ENCODE measurements at places on chromosomes 4 and X.

GRCh38 chrX:8960957-8961468 is 72.9 kb downstream of the FAM9B start:
- no peak for DNase-seq

DNA sequence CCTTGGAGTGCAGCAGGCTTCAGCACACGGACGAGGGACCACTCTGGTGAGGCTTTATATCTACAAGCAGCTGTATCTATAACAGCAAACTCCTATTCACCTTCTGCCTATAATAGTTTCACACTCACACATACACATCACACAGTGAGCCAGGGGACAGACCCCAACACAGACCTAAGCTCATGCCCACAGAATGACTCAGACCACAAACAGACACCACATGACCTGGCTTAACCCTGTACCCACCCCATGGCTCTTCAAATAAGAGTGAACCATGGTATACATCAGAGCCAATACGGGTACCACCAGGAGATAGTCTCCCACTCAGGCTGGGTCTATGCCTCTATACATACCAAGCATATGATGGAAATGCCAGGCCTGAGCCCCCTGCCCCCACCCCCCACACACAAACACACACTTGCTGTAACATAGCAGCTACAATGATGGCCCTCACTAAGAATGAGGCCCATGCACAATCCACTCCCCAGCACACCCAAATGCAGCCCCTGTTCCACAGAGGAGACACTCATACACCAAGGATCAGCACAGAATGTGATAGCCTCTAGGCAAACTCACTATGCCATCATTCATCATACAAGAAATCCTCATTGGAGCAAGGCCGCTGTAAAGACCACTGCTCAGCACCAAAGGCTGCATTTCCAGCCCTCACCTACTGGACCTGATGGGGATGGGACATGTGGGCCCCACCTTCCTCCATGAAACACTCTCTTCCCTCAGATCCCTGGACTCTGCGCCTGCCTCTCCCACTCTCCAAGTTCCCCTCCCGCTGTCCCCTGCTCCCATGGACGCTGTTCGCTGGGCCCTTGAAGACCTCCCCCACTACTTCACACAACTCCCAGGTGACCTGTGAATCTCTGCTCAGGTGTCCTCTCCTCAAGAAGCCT is 62.1 kb upstream of the XIAP start:
- DNase-seq, result no peak

- no peak for DNase-seq
Measured at GRCh38 chrX:83416273-83416672, 91.8 kb upstream of the POU3F4 start.

- DNase-seq, result no peak
Measured at GRCh38 chrX:39613482-39613995, 484.2 kb downstream of the BCOR start.

GRCh38 chr4:151582098-151582497 is 173.1 kb downstream of the FHIP1A start:
- no peak for DNase-seq

DNA sequence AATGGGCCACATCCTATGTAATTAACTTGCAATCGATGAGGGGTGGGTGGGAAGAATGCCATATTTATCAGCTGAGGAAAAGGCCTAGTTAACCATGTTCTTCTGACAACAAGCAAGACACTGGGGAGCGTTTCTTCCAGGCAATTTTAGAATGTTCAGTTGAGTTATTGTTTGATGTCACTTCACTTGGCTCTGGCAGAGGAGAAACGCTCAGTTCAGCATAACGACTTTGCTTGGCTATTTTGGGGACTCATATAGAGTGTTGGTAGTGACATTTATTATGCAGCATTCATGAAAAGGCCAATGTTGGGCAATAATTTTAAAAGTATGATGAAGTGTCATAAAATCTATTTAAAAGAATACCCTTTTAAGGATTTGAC is 648 bp downstream of the SYNPO2 start:
- no peak for DNase-seq

DNA sequence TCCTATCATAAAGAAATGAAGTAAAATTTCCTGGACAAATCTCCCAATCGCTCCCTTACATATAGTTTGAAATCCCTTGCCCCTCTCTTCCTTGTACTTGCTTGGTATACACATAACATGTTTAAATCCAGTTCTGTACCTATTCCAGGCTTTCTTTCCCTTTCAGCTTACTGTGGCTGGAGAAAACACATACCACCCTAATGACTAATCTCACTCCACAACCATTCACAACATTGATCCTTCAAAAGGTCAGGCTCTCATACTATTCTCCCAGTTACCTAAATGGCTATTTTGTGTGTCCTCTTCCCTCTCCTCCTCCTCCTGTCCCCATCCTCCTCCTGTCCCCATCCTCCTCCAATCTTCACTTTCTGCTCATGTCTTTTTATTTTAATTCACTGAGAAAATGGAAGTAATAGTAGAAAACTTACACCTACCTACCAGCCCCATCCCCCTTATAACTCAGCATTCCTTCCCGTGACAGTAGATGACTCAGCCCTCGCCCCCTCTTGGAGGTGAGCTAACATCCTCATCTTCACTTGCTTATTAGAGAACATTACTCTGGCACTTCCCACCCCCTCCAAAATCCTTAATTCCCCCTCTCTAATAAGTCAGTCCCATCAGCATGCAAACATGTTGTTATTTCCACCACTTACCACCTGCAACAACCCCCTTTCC is 77.5 kb downstream of the IL15 start:
- no peak for DNase-seq

DNA sequence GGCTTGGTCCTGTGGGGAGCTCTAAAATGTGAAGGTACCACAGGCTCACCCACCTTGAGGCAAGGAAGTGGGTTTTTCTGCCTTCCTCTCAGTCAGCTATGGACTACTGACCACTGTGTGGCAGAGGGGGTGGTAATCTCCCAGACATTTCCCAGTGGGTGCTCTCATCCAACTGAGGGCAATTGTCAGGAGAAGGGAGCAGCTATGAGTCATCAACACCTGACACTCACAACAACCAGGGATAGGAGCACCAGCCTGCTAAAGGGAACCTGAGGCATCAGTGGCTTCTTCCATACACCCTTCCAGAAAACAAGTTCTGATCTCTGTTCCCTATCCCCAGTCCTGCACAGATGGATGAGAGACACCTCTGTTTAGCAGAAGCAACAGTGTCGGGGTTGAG is 468.8 kb downstream of the BCOR start:
- no peak for DNase-seq

DNA sequence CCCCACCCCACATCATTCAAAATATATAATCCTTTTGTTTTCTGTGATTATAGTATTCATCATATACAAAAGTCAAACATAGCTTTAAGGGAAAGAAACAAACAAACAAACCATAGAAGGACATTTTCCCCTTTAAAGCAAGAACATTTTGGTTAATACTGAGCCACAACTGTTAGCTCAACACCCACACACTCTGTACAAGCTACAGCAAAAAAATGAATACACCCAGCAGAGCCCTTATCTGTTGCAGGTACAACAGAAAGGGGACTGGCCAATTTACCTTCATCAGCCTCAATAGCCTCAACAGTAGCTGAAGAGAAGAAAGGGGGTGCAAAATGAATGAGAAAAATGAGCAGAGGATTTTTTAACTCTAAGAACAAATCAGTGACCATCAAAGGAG is 318.4 kb downstream of the PPP3CA start:
- no peak for DNase-seq

- no peak for DNase-seq
Measured at GRCh38 chr4:117370944-117371668, 285.7 kb upstream of the TRAM1L1 start.

GRCh38 chrX:71532078-71532752 is 689 bp upstream of the OGT start:
- no peak for DNase-seq

GRCh38 chr4:37603070-37603468 is 83.1 kb downstream of the RELL1 start:
- peak; percentile 94 for DNase-seq

GRCh38 chr4:185235843-185236503 is 26.6 kb downstream of the SNX25 start:
- DNase-seq, result no peak

- DNase-seq, result no peak
Measured at GRCh38 chr4:25107827-25108516, 52.3 kb downstream of the SEPSECS start.

GRCh38 chr4:41832961-41833360 is 84.4 kb upstream of the PHOX2B start:
- no peak for DNase-seq

DNA sequence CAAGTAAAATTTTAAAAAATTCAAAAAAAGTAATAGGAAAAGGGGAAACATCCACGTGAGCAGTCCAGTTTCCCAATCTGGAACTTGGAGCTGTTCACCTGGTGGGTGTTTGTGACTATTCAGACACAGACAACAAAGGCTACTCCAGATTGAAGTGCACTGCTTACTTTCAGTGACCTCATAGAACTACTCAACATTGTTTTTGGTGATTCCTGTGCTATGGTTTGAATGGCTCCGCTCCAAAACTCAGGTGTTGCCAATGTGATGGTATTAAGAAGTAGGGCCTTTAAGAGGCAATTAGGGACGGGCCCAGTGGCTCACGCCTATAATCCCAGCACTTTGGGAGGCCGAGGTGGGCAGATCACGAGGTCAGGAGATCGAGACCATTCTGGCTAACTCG is 22.1 kb downstream of the SH3RF1 start:
- no peak for DNase-seq

- no peak for DNase-seq
Measured at GRCh38 chr4:113823291-113823659, 61.7 kb upstream of the CAMK2D start.

DNA sequence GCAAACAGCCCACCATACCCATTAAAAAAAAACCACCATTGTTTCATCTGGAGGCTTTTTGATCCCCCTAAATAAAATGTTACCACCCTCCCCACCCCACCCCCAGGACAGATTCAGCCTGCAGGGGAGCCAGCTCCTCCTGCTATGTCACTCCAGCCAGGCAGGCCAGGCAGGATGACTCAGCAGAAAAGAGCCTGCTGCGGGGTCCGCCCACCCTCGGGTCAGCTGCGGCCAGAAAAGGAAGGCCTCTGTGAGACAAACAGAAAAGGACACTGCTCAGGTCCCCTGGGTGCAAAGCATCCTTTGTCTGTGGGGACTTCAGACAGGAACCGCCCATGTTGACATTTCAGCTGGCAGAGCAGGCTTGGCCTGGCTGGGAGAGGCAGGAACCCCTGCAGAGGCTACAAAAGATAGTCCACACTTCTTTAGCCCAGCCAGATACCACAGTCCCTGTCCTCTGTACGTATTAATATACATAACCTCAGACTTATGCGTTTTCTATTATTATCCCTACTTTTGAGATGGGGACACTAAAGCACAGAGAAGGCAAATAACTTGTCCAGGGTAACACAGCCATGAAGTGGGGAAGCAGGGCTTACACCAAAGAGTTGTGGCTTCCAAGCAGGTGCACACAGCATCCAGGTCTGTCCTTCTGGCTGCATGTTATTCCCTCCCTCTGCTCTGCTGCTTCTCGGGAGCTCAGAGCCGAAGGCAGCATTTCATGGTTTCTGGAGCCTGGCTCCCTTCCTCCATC is 147.7 kb downstream of the CPEB2 start:
- peak; percentile 52 for DNase-seq

- DNase-seq, result no peak
Measured at GRCh38 chrX:151815398-151815797, 80.9 kb downstream of the CNGA2 start.

DNA sequence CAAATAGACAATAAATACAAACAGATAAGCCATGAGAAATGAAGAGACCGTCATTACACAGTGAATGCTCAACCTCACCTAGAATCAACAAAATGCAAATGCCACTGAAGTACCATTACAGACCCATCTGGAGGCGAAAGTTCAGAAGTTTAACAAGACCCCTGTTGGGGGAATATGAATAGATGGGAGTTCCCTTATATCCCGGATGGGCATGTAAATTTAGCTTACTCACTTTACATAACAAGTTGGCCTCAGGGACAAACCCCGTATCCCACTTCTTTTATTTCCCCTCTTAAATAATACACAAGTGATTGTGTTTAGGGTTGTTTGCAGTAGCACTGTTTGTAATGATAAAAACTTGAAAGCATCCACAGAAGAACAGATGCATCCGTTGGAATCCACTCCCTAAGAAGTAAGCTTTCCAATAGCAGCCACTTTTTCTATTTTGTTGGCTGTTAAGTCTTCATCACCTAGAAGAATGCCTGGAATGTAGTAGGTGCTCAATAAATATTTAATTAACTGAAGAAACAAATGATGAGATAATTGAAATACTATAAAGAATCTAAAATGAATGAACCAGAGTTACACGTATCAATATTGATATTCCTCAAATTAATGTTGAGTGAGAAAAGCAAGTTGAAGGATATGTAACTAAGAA is 1076.3 kb upstream of the TENM3 start:
- no peak for DNase-seq

DNA sequence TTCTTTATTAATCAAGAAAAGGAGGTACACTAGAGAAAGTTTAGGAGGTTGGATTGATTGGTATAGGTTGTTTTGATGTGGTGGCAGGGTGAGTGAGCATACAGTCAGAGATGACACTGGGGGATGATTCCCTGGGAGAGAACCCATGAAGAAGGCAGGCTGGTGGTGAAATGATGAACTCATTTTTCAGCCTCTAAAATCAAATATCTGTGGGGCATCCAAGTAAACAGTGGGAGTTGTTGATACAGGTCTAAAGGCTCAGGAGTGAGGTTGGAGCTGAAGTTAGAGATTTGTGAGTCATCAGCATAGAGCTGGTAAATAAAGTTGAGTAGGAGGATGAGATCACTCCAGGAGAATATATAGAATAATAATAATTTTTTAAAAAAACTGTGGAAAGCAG is 10.0 kb upstream of the AP1S2 start:
- no peak for DNase-seq

DNA sequence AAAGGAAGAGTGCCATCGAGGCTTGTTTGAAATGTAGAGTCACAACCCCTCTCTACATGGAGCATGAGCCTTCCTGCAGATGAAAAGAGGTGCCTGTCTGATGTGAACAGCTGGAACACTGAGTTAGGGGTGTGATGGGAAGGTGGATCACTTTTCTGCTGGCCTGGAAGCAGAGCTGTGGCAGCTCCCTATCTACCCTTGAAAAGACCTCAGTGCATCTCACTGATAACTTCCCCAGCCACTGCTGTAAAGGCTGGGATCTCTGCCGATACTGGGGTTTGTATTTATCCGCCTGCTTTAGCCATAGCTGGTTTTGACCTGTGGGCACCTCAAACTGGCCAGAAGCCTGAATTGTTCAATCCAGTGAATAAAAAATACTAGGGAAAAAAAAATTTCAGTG is 46.8 kb downstream of the HPGD start:
- no peak for DNase-seq

Data from neural crest cell (in vitro differentiated cells).